ENCODE measurements at places on chromosomes 3 and 15.

- no peak for DNase-seq
These were observed 29.2 kb downstream of the ILDR1 start for GRCh38 chr3:121992601-121993560.

- DNase-seq: no peak
These were observed 123.5 kb downstream of the TMEM108 start for GRCh38 chr3:133161656-133162055.

GRCh38 chr3:112689385-112689784 lies 48.4 kb upstream of the CCDC80 start:
- DNase-seq: no peak

- DNase-seq: no peak
These were observed 1078.5 kb downstream of the TUSC7 start for GRCh38 chr3:117788061-117788460.

DNA sequence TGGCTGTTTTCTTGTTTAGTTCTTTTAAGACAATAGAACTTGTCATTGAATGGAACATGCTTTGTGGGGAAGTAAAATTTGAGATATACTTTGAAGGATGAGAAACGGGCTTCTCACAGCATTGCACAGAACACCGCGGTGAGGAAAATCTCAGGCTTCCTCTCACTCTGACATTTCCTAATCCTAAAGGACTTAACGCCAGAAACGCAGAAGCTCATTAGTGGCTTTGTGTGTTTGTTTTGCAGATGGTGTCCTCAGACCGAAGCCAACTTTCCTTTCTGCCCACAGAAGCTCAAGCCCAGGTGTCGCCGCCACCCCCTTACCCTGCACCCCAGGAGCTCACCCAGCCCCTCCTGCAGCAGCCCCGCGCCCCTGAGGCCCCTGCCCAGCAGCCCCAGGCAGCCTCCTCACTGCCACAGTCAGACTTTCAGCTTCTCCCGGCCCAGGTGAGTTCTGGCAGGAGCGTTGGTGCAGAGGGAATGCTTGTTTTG lies 78.9 kb upstream of the BLM start:
- DNase-seq: no peak

DNA sequence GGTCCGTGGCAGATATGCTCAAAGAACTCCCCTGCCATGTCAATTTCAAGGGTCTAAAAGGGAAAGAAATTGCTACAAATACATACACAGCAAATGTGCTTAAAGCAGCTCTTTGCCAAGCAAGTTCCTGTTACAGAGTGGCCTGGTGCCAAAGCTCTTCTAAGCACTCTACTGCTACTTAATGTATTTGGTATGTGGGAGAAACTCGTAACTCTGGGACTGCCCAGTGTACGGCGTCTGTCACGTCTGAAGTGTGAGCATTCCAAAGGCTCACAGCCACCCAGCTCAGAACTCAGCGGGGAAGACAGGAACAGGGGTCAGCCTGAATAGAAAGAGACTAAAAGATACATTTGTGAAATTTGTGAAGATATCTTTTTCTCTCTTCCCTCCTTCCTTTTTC lies 54.6 kb downstream of the RBMS3 start:
- DNase-seq: no peak

GRCh38 chr3:107328069-107328468 lies 49.2 kb upstream of the CCDC54 start:
- no peak for DNase-seq

GRCh38 chr3:17094551-17094950 lies 209.8 kb downstream of the PLCL2 start:
- no peak for DNase-seq

DNA sequence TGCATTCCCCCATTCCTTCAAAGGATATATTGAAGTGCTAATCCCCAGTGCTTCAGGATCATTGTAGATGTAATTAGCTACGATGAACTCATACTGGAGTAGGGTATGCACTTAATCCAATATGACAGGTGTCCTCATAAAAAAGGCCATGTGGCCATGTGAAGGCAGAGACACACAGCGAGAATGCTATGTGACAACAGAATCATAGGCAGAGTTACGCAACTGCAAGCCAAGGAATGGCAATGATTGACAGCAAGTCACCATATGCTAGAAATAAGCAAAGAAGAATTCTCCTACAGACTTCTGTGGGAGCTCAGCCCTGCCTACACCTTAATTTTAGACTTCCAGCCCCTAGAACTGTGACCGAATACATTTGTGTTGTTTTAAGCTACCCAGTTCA lies 875.6 kb upstream of the ROBO1 start:
- DNase-seq: no peak

- DNase-seq: no peak
These were observed 540.9 kb upstream of the MDFIC2 start for GRCh38 chr3:70853161-70853944.

DNA sequence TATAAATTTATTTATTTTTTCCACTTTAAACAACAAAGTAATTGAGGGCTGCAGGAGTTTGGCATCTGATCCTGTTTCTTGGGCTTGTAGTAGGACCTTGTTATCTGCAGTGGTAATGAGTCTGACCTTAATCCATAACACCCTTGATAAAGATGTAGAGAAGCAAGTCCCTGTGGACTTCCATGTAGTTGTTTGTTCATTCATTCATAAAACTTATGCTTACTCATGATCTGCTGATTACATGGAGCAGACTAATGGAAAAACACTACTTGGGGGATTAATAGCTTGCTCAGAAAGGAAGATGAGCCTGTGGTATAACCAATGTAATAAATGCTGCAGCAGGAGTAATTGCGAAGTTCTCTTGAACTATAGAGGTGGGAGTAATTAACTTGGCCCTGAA lies 271.5 kb upstream of the TBL1XR1 start:
- no peak for DNase-seq
